ENCODE measurements at places on chromosomes 12 and 14. TPM values are rescaled to one million over a fixed set of nuclear protein-coding genes. Genes with fewer than 3 reads are reported as not detected.

The RDH16 gene
- total RNA-seq = not detected

The HOXC13 gene
- 16.4 TPM for total RNA-seq

The CIDEB gene
- total RNA-seq = 0.32 TPM

The ETFBKMT gene
- total RNA-seq = 0.75 TPM

The LMNTD1 gene
- total RNA-seq = not detected

The MYRFL gene
- total RNA-seq = 0.31 TPM

The RERG gene
- 0.20 TPM for total RNA-seq

The TMEM117 gene
- total RNA-seq = 1.6 TPM

The DCN gene
- 0.09 TPM for total RNA-seq
